NT2/D1 (cell line): ENCODE measurements at places on chromosomes 6 and 20.

- no peak for DNase-seq
Observed at GRCh38 chr6:112037783-112038216, 16.1 kb upstream of the CCN6 start.

- no peak for DNase-seq
Observed at GRCh38 chr6:16258709-16259075, 20.3 kb downstream of the GMPR start.

DNA sequence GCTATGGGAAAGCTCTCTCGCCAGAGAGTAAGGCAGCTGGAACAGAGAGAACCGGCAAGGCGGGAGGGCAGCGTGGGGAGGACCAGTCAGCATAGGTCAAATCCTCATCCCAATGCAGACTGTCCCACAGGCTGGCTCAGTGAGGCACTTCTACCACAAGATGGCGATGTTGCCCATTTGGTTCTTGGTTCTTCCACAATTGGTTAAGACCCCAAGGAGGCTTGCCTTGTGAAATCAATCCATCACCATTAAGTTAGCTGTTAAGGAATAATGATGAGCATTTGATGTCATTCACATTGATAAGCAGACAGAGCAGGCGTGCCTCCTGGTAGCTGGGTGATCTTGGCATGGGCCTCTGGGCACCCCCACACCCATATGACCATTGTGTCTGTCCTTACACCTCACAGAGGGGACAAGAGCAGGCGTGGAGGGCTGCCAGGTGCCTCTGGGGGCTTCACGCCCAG, 2.4 kb downstream of the CSTL1 start:
- peak; percentile 79 for DNase-seq

DNA sequence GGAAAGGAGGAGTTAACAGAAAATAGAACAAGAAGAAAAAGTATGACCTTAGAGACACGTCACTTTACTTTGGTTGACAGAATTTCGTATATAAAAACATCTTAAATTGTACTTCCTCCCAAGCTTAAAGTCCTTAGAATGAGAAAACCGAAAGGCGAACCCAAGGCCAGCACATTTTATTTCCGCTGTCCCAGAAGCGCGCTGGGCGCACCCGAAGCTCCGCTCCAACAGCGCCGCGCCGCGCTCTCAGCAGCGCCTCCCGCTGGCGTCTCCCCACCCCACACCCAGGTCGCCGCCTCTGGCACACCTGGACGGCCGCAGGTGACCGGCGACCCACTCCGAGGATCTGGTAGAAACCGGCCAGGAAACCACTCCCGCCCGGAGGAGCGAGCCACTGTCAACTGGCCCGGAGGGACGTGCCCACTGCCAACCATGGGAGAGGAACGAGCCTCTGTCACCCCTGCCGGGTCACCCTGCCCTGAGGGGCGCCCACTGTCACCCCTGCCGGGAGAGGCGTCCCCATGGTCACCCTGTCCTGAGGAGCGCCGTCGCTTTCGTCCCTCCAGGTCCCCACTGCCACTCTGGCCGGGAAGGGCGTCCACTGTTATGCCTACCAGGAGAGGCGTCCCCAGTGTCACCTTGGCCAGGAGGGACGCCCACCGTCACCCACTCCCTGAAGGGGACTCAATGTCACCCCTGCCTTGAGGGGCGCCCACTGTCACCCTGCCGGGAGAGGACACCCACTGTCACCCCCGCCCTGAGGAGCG, 824 bp downstream of the MPC1 start:
- no peak for DNase-seq

- DNase-seq: no peak
Observed at GRCh38 chr6:45668705-45669104, 291.0 kb upstream of the SUPT3H start.

- no peak for DNase-seq
Observed at GRCh38 chr20:54344832-54345231, 130.6 kb upstream of the DOK5 start.

- peak; percentile 16 for DNase-seq
Observed at GRCh38 chr6:63537201-63537958, 34.9 kb upstream of the LOC128125822 start.

DNA sequence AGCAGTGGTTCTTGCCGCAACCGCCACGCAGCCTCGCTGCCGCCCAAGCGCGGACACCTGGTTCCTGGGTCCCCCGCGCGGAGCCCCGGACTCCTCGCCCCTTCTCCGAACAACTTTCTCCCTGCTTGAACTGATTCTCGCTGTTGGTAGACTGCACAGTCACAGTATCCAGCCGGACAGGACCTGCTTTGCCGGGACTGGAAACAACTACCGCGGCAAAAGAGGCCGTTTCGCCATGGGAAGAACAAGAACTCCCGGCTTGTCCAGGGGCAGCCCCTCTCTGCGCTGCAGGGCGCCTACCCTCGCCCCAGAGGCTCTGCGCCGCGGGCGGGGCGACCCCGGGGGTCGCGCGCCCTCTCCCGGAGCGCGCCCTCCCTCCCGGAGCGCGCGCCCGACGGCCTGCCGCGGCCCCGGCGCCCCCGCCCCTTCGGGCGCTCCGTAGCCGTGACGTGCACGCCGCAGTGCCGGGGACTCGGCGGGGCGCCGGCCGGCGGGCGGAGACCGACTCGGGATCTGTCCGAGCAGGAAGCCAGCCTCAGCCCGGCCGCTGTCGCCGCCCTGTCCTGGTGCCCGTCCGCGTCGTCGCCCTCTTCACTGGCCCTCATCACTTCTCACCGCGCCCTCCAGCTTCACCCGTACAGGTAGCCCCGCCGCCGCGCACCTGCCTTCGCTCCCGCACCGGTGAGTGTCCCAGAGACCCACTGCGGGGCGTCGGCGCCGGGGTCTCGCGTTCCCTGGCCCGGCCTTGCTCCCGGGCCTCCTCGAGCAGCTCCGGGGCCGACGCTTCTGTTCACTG, at the start of gene MYO6:
TSS of gene MYO6 (plus strand) at position 497 of the 796 bp plus-strand sequence. CDS start 68,309 bp downstream, outside the sequence.
- peak; percentile 15 for DNase-seq

GRCh38 chr20:62387219-62387913, 463 bp downstream of the RPS21 start:
- DNase-seq: no peak

DNA sequence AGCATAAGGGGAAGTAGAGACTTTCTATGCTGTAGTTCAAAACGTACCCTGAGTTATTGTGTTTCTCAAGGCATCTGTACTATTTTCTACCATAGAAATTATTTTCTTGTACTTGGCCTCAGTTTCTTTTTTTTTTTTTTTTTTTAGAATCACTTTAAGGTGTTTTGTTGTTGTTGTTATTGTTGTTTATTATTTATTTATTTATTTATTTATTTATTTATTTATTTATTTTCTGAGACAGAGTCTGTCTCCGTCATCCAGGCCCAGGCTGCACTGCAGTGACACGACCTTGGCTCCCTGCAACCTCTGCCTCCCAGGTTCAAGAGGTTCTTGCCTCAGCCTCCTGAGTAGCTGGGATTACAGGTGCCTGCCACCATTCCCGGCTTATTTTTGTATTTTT, 179.1 kb downstream of the GRIK2 start:
- DNase-seq: no peak

- DNase-seq: no peak
Observed at GRCh38 chr6:44011350-44011920, 115.8 kb downstream of the MRPL14 start.

DNA sequence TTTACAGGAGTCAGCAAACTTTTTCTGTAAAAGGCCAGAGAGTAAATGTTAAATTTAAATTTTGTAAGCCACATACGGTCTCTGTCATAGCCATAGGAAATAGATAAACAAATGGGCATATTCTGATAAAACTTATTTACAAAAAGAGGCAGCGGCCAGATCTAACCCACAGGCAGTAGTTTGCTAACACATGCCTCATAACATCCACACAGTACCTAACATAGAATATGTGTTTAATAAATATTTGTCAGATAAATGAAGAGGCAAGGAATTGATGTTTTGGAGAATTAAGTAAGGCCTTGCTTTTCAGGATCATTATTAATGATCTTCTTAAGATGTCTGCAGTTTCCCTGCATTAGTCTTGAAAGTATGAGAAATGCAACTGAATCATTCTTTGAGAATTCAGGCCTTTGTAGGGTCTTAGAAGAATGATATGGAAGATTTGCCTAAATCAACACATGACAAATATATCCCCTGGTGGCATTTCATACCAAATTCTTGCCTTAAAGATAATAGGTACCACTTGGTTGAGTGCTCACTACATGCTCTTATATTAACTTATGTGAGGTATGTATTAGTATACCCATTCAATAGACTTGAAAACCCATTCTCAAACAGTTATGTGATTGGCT, 39.3 kb upstream of the TRAM2 start:
- DNase-seq: no peak

DNA sequence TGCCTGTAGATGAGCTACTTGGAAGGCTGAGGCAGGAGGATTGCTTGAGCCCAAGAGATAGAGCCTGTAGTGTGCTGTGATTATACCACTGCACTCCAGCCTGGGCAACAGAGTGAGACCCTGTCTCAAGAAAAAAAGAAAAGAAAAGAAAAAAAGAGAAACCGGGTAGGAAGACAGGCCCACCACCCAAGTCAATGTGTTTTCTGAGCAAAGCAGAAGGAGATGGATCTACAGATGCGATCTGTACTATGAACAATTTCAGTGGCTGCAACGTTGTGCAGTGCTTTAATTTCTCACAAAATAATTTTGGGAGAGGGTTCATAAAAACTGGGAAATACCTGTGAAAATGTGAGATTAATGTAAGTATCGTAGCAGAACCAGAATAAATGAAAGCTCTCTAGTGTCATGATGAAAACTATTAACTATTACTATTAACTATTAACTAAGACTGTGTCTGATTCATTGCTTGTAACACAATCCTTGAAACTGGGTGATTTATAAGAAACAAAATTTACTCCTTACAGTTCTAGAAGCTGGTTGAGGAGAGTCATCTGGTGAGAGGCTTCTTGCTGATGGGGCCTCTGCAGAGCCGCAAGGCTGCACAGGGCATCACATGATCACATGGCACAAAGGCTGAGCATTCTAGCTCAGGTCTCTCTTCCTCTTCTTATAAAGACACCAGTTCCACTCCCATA, 233.1 kb upstream of the ZNF217 start:
- no peak for DNase-seq

DNA sequence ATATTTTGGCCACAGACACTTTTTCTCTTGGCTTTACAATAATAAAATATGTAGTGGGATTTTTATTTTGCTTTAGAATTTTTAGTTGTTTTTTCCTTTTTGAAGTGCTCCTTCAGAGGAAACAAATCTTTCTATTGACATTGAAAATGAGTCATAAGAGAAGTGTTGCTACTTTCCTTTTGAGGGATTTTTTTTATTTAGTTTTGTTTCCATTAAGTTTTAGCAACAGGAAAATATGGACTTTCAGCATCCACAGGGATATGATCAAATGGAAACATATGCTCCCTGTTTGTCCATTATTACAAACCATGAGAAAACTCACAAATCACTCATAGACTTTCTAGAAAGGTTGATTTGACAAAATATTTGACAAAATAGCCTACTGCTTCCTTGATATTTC, 65.3 kb upstream of the BMP2 start:
- no peak for DNase-seq

GRCh38 chr20:53463101-53463972, 130.3 kb downstream of the ZNF217 start:
- DNase-seq: no peak

GRCh38 chr6:168619560-168620314, 178.8 kb downstream of the SMOC2 start:
- DNase-seq: no peak

- DNase-seq: no peak
Observed at GRCh38 chr6:149717255-149717587, 680 bp downstream of the LATS1 start.

DNA sequence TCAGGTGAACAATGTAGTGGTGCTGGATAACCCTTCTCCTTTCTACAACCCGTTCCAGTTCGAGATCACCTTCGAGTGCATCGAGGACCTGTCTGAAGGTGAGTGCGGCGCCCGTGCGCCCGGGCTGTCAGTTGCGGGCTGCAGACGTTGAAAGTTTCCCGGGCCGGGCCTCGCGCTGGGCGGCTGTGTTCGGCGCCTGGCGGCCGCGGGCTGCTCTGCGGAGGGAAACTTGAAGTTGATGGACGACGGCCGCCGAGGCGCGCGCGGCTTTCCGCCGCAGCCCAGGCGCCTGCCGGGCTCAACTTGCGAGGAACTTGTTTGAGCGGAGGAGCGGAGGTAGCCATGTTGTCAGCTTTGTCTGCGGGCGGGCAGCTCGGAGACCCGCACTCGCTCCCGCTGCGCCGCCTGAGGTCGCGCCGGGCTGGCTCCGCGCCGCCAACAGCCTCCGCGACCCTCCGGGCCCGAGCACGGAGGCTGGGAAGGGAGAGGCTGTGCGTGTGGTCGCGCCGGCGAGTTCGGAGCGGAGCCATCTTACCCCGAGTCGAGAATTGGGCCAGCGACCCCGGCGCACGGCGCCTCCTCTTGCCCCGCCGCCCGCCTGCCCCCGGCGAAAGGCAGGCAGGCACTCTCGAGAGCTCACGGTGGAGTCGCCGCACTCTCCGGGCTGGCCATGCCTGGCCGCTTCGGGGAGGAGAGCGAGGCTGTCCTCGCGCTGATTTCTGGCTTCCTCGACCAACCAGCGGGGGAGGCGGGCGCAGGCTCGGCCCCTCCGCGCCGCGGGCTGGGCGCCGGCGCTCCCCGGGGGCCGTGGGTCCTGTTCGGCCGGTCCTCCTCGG, 691 bp downstream of the ASF1A start:
- no peak for DNase-seq

- no peak for DNase-seq
Observed at GRCh38 chr6:43052842-43053544, 658 bp downstream of the CUL7 start.

DNA sequence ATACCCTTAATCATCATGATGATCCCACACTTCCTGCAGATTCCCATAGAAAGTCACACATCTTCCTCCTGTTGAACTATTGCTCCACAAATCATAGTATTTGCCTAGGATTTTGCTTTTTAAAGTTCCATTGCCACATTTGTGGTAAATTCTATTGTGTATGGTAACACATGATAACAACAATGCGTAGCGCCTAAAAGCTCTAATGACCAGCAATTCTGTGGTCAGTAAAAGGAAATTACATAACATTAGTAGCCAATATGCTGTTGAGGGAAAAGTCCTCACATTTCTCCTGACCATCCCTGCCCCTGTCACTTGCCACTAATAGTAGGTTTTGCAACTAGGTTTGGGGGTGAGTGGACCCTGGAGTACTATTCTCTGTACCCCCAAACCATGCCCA, 31.8 kb upstream of the PDE7B start:
- DNase-seq: no peak

DNA sequence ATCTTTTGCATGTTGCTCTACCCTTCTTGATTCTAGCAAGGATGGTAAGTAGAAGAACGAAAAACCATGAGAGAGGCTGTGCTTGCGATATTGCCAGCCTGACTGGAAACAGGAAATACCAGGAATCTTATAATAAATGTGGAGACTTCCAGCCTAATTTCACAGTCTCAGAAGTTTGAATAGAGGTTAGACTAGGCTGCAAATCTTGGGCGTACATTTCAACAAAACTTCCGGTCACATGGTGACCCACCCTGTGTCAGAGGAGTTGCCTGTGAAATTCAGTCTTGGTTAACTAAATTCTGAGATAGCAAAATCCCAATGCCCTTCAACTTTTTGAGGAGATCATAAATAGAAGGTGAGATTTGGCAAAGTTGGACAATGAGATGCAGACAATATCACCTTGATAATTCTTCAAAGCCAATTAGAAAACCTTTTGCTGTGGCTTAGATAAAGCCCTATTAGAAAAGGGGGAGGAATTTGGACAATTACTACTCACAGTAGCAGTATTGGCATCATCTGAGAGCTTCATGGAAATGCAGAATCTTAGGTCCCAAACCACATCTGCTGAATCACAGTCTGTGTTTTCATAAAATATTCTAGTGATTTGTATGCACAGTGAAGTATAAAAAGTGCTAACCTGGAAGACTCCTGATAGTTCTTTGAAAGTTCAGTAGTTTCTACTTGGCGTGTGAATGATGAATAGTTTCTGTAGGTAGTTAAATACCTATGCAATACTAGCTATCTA, 262.0 kb upstream of the JAG1 start:
- no peak for DNase-seq
